ENCODE measurements at places on chromosomes 6 and 20.
A peak's percentile ranks its signal among the peaks of the same experiment; 100 is the strongest.

- no peak for DNase-seq
These were observed 81.9 kb upstream of the E2F3 start for GRCh38 chr6:20319520-20320357.

GRCh38 chr20:11372876-11373790 lies 544.6 kb upstream of the BTBD3 start:
- no peak for DNase-seq

- DNase-seq = no peak
These were observed 109.3 kb downstream of the CDC5L start for GRCh38 chr6:44496665-44497369.

GRCh38 chr20:17647391-17648314 lies 34.4 kb downstream of the RRBP1 start:
- DNase-seq = peak; percentile 43

- no peak for DNase-seq
These were observed 501.9 kb downstream of the LMBRD1 start for GRCh38 chr6:69294862-69295261.

- DNase-seq = no peak
These were observed 81.8 kb downstream of the LCA5 start for GRCh38 chr6:79455446-79455845.
